Stimulated activated CD4-positive, alpha-beta T cell treated with anti-CD3 and anti-CD28 coated beads, Interleukin-1b, Interleukin-23, amount 100 ng/mL, for 1 hour (primary cell): ENCODE measurements at places on chromosomes 16 and 17.
A peak's percentile ranks its signal among the peaks of the same experiment; 100 is the strongest.

DNA sequence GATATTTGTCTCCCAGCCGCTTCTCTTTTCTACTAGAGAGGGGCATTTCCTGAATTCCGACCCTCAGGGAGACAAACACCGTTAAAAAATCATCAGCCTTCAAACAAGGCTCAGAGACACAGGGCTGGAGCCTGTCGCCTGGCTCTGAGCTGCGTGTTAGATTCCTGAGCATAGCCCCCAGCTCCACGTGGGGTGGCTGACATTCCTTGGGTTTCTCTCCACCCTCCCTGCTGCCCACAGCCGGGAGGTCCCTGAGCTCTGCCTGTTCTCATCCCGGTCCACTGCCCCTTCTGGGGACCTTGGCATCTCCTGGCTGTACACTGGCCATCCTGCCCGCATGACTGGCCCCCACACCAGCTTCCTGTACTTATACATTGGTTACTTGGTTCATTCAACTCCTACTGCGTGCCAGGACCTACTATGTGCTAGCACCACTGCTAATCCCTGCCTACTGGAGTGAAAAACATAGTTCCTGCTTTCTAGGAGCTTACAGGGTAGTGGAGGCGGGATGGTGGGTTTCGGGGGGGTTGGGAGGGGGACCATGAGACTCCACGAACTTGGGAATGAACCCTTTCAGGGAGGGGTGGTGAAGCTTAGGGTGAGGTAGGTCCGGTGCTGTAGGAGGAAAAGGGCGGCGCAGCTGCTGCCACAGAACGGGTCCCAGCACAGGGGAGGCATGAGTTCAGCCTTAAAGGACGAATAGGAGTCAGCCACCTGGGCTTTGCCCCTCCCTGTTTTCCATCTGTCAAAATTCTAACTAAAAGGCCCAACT, 52.1 kb upstream of the TMEM132E start:
- no peak for DNase-seq

- DNase-seq: no peak
Observed at GRCh38 chr16:12754824-12755543, 48.7 kb downstream of the CPPED1 start.

DNA sequence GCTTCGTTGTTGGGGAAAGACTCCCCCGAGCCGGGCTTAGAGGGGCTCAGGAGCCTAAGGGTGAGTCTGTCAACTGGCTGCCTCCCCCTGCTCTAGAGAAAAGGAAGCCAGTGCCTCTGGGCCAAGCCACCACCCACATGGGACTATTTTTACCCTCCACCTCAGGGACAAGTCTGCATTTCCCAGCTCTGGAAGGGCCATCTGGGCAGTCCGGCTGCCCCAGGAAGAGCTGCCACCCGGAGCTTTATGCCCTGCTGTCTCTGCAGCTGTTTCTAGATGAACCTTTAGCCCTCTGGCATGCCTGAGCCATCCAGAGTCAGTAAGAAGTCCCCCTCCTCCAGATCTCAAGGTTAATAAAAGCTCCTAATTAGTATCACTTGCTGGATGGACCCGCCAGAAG, 5.3 kb upstream of the RPRML start:
- no peak for DNase-seq

DNA sequence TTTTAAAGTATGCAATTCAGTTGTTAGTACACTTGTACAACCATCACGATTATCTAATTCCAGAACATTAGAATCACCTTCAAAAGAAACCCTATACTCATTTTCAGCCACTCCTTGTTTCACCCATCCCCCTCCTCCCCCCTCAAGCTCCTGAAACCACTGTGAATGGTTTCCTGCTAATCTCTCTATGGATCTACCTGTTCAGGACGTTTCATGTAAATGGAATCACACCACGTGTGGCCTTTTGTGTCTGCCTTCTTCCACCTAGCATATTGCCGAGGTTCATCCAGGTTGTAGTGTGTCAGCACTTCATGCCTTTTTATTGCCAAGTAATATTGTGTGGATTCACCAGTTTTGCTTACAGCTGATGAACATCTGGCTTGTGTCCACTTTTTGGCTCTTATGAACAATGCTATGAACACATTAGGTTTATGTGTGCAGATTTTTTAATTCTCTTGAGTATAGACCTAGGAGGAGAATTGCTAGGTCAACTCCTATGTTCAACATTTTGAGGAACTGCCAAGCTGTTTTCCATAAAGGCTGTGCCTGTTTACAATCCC, 17.8 kb downstream of the EIF4A3 start:
- no peak for DNase-seq

- no peak for DNase-seq
Observed at GRCh38 chr17:45896803-45897693, 2.7 kb downstream of the MAPT start.

DNA sequence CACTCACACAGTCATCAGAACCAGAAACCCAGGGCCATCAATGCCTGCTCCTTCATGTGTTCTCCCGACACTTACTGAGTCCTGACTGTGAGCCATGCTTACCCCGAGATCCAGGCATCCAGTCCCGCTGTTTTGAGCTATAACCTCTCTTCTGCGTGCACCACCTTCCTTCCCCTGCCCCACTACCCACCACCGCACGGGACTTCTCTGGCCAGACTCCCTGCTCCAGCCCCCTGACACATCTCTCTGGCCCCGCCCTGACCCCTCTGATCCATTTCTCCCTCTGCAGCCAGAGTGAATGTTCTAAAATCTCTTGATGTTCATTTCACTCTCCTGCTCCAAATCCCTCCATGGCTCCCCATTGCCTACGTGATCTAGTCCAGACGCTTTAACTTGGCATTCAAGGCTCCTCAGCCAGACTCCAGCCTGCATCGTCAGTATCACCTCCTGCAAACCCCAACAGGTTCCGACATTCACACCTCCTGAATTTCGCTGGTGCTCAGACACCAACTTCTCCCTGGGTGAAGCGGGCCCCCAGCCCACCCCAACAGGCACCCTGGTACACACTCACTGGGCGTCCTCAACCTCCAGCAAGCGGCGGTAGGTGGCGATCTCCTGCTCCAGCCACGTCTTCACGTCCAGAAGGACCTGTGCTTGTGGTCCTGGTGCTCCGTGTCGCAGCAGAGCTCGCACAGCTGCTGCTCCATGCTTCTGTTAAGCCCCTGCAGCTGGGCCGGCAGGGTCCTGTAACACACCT, 3.1 kb upstream of the KRT17 start:
- DNase-seq: no peak

- DNase-seq: peak; percentile 68
Observed at GRCh38 chr16:50806099-50807062, 64.5 kb downstream of the CYLD start.

DNA sequence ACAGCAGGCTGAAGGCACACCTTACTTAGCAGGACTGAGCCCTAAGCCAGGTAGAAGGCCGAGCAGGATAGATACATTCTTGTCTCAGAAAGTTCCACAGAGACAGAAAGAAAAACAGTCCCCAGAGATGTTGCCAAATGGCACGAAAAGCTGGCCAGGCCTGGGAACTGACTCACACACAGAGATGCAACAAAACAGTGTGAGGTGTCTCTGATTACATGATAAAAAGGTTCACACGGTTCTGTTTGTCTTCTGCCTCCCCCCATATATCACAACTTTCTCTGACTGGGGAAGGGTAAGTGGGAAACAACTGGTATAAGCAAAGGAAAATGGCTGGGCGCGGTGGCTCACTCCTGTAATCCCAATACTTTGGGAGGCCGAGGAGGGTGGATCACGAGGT, 1.7 kb downstream of the WBP2 start:
- no peak for DNase-seq
